ENCODE measurements at places on chromosomes 2 and 18. TPM values are rescaled to one million over a fixed set of nuclear protein-coding genes. Genes with fewer than 3 reads are reported as not detected.

- ATAC-seq = no peak
These were observed 49.1 kb upstream of the MYCN start for GRCh38 chr2:15890936-15891905.

DNA sequence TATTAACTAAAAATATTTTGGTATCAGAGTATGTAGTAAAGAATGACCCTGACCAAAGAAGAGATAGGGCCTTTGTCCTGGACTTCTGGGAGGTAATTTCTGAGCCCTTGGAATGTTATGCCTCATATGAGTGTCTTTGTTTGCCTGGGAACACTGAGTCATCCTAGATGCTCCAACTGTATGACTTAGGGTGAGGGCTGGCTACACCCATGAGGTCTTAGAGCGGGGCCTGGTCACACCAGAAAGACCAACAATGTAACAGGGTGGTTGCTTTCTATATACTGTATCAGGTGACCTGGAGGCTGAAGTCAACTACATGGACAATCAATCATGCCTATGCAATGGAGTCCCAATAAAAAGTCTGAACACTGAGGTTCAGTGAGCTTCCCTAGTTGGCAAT is 253.1 kb downstream of the MBD2 start:
- ATAC-seq = no peak

DNA sequence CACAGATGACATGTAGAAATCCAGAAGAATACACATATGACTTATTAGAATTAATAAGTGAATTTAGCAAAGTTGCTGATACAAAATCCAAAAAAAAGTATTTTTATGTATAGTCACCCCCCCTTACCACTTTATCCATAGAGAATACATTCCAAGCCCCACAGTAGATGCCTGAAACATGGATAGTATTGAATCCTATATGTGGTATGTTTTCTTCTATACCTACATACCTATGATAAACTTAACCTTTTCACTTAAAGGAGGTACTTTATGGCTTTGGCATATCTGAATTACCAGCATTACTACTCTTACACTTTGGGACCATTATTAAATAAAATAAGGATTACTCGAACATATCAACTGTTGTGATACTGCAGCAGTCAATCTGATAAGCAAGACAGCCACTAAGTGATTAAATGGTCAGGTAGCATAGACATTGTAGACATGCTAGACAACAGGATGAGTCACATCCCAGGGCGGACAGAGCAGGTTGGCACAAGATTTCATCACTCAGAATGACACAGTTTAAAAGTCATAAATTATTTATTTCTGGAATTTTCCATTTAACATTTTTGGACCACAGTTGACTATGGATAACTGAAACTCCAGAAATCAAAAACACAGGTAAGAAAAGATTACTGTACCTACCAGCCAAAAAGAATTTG is 208.2 kb upstream of the CHAC2 start:
- no peak for ATAC-seq

DNA sequence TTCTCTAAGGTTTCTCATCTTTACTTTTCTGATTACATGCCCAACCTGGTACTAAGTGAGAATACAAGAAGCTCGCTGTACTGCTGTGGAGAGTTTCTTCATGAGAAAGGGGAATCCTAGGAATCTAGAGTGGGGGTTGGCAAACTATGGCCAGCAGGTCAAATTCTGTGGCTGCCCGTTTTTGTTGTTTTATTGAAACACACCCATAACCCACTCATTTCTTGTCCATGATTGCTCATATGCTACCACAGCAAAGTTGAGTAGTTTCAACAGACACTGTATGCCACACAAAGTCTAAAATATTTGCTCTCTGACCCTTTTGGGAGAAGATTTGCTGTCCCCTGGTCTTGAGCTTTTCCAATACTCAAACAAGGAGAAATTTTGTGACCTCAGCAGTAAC is 58.8 kb downstream of the C2orf74 start:
- ATAC-seq = no peak

DNA sequence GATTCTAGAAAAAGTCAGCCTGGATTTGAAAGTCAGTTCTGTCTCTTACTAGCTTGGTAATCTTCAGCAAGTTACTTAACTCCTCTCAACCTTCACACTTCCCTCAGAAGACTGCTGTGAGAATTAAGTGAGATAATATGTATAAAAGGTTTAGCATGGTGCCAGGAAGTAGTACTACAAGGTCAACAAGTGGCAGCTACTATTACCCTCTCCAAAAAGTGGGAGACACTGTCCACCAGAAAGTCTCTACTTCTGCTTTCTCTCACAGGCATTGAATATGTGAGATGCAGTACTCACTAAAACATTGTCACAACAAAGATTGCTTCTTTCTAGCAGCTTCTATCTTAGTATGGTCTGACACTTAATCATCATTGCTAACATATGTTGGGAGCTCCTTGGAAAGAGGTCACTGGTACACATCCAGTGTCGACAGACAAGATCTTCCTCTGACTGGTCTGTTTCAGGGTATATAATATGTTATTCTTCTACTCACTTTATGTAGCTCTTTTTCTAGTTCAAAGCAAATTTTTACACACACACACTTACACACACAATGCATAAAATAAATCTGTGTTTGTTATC is 47.9 kb downstream of the DOCK10 start:
- ATAC-seq = no peak

DNA sequence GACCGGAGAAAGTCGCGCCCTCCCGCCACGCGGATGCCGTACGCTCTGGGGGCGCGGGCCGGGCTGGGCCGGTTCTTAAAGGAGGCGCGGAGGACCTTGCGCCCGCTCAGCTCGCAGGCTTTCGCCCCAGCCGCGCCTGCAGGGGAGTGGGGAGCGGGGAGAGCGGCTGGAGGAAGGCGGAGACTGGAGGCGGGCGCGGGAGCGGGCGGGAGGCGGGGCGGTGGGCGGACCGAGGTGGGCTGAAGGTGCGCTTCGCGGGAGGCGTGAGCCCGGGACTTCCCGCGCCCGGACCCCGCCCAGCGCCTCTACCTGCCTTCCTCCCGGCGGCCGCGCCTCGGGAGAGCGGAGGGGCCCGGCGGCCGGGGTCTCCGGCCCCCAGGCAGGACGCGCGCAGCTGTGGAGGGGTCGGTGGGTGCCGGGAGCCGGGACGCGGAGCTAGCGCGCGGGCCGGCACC is at the start of gene ADRA2B:
ADRA2B (minus strand) TSS at position 148 of the 455 bp plus-strand sequence. CDS start 422 bp downstream, outside the sequence.
- peak; percentile 49 for ATAC-seq

DNA sequence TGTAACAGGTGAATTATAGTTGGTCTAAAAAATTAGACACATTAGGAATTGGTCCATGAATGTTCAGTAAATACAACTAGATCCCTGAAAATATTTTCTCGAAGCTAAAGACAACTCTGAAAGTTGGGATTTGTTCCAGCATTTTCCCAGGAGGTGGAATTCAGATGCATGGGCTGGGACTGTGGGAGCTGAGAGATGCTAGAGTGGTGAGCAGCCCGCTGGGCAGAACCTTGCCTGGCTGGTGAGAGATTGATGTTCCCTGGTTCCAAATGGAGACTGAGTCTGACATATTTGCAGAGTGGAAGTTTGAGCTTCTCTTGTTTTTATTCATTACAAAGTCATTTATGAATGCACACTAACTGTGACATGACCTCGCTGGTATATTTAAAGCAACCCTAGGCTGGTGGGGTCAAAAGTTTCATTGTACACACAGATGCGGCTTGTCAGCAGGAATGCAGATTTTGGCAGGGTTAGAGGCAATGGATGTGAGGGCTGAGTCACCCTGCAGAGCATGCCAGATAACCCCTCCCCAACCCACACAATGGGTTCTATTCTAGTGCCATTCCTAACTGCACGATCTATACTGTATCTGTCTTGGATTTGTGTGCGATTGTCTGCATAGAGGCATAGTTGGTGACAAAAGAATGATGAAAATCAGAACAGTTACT is 23.5 kb upstream of the TMEM178A start:
- ATAC-seq = no peak

DNA sequence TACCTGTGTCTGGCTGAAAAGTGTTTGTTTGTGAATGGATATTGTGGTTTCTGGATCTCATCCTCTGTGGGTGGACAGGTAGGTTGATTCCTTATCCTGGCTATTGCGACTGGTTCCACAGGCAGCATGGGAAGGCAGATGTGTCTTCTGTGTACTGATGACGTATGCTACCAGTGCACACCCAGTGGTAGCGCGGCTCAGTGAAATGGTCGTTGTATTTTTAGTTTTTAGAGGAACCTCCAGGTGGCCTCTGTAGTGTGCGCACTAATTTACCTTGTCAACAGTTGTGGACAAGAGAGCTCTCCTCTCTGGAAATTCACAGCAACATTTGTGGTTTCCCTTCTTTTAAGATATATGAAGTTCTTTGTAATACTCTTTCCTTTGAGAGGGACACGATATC is 52.5 kb downstream of the CCDC74A start:
- ATAC-seq = no peak

DNA sequence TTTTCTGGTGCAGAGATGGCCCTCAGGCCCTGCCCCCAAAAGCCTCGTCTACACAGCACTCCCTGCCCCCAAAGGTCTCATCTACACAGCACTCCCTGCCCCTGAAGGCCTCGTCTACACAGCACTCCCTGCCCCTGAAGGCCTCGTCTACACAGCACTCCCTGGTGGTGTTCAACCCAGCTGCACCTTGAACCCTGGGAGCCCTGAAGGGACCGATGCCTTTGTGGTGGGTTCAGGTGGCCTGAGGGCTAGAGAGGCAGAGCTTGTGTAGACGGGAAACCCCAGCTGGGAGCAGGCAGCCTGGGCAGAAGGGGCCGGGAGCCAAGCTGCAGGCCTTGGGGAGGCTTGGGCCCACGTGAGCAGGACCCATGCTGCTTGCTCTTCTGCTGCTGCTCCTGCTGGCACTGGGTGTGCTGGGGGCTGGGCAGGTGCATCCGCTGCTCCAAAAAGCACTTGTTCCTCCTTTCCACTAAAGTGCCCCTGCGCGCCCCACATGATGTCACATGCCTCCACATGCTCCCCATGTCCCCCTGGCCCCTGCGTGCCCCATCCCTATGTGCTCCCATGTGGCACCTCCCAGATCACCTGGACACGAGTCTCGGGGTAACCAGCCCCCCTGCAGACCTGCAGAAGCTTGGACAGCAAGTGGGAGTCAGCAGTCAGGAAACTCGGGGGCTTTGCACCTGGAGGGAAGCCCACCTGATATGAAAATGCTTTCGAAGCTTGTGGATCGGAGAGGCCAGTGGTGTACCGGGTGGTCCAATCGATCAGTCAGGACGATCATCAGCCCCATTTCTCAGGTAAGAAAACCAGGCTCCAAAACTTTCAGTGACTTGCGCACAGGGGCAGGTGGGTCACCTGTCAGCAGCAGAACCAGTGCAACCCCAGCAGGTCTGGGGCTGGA is 94.9 kb upstream of the CTDP1 start:
- no peak for ATAC-seq

GRCh38 chr18:12376034-12376753 is 833 bp downstream of the AFG3L2 start:
- ATAC-seq = no peak

GRCh38 chr2:48525269-48525943 is 4.5 kb upstream of the STON1 start:
- ATAC-seq = peak; percentile 30

- peak; percentile 41 for ATAC-seq
These were observed 8.7 kb downstream of the FAM178B start for GRCh38 chr2:96977631-96978195.

DNA sequence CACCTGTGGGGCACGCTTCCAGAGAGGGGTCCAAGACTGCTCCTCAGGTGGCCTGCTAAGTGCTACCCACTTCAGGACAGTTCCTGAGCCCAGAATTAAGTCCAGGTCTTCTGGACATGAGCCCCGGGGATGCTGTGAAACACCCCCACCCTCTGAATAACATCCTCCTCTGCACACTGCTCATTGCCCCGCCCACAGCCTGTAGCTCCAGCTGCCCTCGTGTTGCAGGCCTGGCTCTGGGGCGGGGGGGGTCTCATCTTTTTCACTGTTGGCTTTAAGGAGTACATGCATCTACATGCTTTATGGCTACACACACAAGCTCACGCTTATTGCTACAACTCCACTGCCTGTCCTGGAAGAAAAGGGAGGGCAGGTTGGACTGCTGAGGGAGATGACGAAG is 92.8 kb downstream of the PTGR3 start:
- no peak for ATAC-seq

DNA sequence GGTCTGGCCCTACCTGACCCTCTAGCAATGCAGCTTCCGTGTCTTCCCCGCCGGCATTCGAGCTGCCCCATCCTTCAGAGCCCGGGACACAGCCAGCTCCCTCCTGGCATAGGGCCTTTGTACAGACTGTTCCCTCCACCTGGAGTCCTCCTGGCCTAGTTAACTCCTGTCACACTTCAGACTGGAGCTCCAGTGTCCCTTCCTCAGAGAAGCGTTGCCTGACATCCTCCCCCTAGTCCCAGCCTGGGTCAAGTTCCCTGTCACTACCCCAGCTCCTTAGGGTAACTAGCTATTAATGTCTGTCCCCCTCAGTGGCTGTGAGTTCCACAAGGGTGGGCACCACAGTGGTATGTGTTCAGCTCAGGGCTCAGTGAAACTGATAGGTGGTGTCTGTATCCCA is 45.5 kb upstream of the LOXHD1 start:
- no peak for ATAC-seq

- ATAC-seq = no peak
These were observed 91.0 kb downstream of the PLB1 start for GRCh38 chr2:28586867-28587266.

- ATAC-seq = no peak
These were observed 139.2 kb upstream of the COL3A1 start for GRCh38 chr2:188835006-188835405.

DNA sequence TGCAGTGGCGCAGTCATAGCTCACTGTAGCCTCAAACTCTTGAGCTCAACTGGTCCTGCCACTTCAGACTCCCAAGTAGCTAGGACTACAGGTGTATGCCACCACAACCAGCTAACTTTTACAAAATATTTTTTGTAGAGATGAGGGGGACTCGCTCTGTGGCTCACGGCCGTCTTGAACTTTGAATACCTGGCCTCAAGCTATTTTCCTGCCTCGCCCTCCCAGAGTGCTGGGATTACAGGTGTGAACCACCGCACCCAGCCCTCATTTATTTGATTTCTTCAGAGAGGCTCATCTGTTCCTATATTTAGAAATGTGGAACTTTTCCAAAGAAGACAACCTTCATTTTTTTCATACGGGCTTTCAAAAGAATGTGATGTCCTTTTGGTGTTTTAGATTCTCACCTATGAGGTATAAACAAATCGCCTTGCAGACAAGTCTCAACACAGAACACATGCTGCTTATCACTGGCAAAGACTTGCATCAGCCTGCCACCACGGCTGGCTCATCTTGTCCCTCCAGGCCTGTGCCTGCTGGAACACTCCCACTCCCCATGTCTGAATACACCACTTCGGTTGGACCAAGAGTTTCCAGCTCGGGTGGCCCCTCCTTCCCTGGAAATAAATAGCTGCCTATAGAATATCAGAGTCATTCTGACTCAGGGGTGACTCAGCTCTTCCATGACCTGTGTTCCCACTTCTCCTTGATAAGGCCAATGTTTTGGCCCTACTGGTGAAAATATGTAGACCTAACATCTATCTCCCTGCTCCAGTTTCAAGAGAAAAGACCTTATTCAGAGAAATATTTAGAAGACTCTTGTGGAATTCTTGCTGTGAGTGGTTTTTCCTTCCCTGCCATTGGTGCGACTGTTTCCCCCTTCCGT is 202.6 kb downstream of the TGIF1 start:
- no peak for ATAC-seq

- ATAC-seq = peak; percentile 88
These were observed 907.6 kb downstream of the EPHA4 start for GRCh38 chr2:220664272-220665107.

The ELOA2 gene
- not detected for total RNA-seq

The ANKMY1 gene
- total RNA-seq = 9.7 TPM

The LCT gene
- not detected for total RNA-seq

The CACNB4 gene
- 5.4 TPM for total RNA-seq

The LYPD1 gene
- total RNA-seq = 1.1 TPM

The ASIC4 gene
- total RNA-seq = 0.16 TPM

The LOXL3 gene
- 8.1 TPM for total RNA-seq

The DNAJC27 gene
- total RNA-seq = 14.2 TPM

The FAM117B gene
- 3.6 TPM for total RNA-seq

The TUBA4A gene
- 89.3 TPM for total RNA-seq

The PLA2R1 gene
- 15.0 TPM for total RNA-seq

The MYO3B gene
- total RNA-seq = not detected

Measured in gastroesophageal sphincter (tissue), 4 donors.